ENCODE measurements at places on chromosomes 2 and 18. TPM values are rescaled to one million over a fixed set of nuclear protein-coding genes. Genes with fewer than 3 reads are reported as not detected.

Gene TACR1
- total RNA-seq: not detected

Gene OXER1
- not detected for total RNA-seq

Gene ALKAL2
- not detected for total RNA-seq

Gene BOLL
- total RNA-seq: not detected

Gene SMARCAL1
- 20.7 TPM for total RNA-seq

Gene POTEI
- total RNA-seq: not detected

Gene ANKRD44
- total RNA-seq: 1.3 TPM

Gene LIMS4
- total RNA-seq: not detected

Gene VSNL1
- total RNA-seq: 21.7 TPM

Gene RNF25
- 16.1 TPM for total RNA-seq

Gene OTX1
- 4.2 TPM for total RNA-seq

Gene PPP4R3B
- total RNA-seq: 33.3 TPM

Gene POMC
- 0.88 TPM for total RNA-seq

Gene ALK
- not detected for total RNA-seq

Gene CDH2
- total RNA-seq: 1.3 TPM

Gene DPY30
- total RNA-seq: 97.3 TPM

Gene ST6GAL2
- total RNA-seq: 0.23 TPM

Gene SNTG2
- not detected for total RNA-seq

Gene BCL2
- total RNA-seq: 2.7 TPM

Gene CENPA
- 12.6 TPM for total RNA-seq

Gene IGFBP2
- total RNA-seq: 678 TPM

Gene MYO3B
- total RNA-seq: 3.3 TPM

Gene CDK15
- not detected for total RNA-seq

Gene C2orf68
- total RNA-seq: 12.4 TPM

Gene AQP12B
- not detected for total RNA-seq

Gene CIDEA
- 3.0 TPM for total RNA-seq

Gene UPP2
- not detected for total RNA-seq

Gene IL1RL2
- 0.63 TPM for total RNA-seq

Gene SF3B6
- 240 TPM for total RNA-seq

Gene GPC1
- 210 TPM for total RNA-seq

Gene PTPN18
- 10.8 TPM for total RNA-seq

Gene C1QL2
- total RNA-seq: not detected

Gene PSTPIP2
- total RNA-seq: 20.2 TPM

Gene TBR1
- not detected for total RNA-seq

Gene CNOT9
- 58.5 TPM for total RNA-seq

Gene DOK6
- not detected for total RNA-seq

Gene UGT1A4
- 0.33 TPM for total RNA-seq

Gene TWSG1
- 30.6 TPM for total RNA-seq

Gene CAPN14
- 4.0 TPM for total RNA-seq

Gene NT5DC4
- total RNA-seq: not detected

Gene VIT
- not detected for total RNA-seq

Gene SLC4A3
- 6.5 TPM for total RNA-seq

Gene CXCR1
- not detected for total RNA-seq

Gene LCT
- total RNA-seq: not detected

Gene CCDC102B
- 0.92 TPM for total RNA-seq

Gene DLGAP1
- total RNA-seq: 0.07 TPM

Gene FBLN7
- total RNA-seq: not detected

Gene SPC25
- 6.8 TPM for total RNA-seq

Gene ABCB11
- 0.28 TPM for total RNA-seq

Gene STARD6
- 0.51 TPM for total RNA-seq

Gene TRAF3IP1
- 7.6 TPM for total RNA-seq

Gene IMP4
- 139 TPM for total RNA-seq

All from airway epithelial cell (primary cell).